ENCODE measurements at places on chromosomes 13 and 19.
A peak's percentile ranks its signal among the peaks of the same experiment; 100 is the strongest.

DNA sequence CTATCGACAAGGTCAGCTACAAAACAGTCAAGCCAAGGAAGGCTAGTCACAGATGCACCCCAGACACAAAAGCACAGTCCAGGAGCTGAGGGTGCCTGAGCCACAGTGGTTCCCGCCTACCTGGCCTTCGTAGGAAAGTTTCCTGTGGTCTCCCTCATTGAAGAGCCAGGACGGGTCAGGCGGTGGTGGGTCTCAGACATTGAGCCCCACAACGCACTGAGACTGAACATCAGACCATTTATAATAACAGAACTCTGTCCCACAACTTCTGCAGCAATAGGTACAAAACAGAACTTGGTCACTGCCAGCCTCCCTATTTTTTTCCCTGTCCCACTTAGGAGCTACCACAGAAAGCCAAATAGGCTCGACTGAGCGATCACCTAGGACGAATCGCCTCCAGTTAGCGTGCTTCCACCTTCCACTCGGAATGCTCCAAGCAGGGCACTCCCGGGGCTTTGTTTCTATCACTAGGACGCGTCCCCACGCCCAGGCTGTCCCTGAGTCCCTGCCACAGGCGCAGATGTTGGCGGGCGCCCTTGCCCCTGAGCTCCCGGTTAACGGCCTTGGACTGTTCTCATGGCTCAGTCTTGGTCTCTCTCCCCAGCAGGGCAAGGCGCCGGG lies 640 bp upstream of the ZNF544 start:
- DNase-seq = no peak

DNA sequence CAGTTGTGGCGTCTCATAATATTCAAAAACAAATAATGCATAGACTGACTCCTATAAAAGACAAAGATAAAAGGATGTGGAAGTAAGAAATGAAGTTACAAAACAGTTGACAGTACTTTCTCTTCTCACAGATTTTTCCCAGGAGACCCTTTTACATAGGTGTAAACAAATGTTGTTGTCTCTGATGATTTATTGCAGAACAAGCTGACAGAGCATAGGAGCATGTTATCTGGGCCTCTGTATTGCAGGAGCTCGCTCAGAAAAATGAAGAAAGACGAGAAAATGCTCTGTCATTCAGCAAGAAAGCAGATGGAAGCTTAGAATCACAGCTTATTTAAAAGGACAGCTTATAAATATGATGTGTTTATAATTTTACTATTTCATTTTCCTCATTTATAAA lies 353.6 kb upstream of the GPC6 start:
- no peak for DNase-seq

GRCh38 chr13:34469196-34469986 lies 472.7 kb upstream of the NBEA start:
- DNase-seq = peak; percentile 19

- no peak for DNase-seq
Measured at GRCh38 chr19:3897936-3898335, 17.5 kb downstream of the ATCAY start.

GRCh38 chr13:45219938-45220375 lies 19.1 kb upstream of the KCTD4 start:
- peak; percentile 73 for DNase-seq

GRCh38 chr19:15372470-15372869 lies 7.1 kb downstream of the AKAP8 start:
- no peak for DNase-seq

DNA sequence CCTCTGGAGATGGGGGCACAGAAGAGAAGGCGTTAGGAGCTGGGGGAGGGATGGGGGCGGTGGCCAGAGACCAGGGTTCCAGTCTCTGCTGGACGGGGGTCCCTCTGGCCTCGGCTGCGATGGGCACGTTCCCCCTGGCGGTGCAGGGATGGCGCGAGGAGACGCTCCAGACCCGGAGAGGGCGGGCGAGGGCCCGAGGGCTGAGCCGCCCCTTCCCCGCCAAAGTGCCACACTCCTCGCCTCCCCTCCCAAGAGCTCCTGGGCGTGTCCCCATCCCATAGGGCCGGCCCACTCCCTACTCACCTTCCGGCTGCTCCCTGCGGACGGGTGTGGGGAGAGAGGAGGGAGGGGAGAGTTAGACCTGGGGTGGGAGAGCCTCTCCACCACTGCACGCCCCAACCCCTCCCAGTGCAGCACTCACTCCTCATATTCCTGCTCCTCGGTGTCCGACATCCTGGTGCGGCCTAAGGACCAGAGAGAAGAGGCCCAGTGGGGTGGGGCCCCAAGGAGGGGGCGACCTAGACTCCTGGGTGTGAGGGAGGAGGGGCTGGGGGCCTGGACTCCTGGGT lies 2.2 kb downstream of the TNNT1 start:
- no peak for DNase-seq

DNA sequence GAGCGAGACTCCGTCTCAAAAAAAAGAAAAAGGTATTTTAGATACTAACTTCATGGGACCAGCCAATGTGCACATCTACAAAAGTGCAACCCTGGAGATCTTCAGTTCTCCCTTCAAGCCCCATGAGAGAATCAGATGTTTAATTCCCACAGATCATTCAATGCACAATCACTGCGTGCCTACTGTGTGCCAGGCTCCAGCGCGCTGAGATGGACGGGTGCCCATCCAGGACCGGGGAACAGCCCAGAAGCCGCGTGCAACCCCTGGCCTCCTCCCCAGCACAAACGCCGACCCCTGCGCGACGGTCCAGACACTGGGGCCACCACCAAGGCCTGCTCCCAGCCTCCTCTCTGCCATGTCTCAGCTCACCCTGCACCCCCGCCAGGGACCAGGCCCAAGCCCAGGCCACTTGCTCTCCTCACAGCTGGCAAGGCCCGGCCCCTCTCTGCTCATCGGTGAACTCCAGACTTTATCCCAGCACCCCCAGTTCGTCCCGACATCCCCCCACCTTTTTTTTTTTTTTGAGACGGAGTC lies 5.3 kb downstream of the BTBD2 start:
- DNase-seq = no peak

DNA sequence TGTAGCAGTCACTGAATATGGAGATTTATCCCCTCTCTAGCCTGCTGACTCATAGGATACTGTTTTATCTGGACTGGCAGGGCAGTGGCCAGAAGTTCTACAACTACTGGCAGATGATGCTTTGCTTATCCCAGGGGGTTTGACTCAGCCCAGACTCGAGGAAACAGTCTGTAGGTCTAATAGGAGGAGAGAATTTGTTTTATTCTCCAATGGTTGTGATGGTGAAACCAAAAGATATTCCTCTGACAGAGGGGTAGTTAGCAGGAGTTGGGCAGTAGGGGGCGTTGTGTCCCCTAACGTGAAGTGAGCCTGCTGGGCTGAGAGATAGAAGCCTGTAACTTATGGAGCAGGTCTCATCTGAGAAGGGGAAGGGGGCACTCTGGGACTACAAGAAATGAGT lies 74.9 kb downstream of the WTIP start:
- DNase-seq = no peak

- DNase-seq = no peak
Measured at GRCh38 chr13:26646603-26647002, 89.1 kb downstream of the WASF3 start.

DNA sequence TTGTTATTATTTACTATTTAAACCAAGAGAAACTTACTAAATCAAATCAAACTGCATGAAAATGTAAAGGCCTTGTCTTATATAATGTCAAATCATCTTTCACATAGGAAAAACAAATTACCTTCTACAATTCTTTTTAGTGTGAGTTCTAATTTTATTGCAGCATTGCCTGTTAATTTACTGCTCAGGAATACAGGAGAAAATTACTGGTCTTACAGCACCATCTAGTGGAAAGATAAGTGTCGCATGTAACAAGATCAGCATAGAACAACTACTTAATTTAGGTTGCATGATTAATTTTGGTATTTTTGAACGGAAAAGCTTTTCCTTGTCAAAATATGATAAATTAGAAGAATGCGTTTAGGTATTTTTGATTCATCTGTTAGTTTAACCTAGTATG lies 502.7 kb downstream of the UQCRFS1 start:
- DNase-seq = peak; percentile 81

DNA sequence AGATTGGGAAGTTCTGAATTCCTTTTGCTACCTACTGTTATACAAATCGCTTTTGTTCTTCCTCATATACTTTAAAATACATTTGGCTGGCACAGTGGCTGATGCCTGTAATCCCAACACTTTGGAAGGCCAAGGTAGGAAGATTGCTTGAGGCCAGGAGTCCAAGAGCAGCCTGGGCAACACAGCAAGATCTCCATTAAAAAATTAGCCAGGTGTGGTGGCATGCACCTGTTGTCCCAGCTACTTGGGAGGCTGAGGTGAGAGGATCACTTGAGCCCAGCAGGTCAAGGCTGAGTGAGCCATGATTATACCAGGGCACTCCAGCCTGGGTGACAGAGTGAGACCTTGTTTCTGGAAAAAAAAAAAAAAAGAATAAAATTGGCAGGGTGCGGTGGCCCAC lies 34.4 kb upstream of the CXCL17 start:
- no peak for DNase-seq

DNA sequence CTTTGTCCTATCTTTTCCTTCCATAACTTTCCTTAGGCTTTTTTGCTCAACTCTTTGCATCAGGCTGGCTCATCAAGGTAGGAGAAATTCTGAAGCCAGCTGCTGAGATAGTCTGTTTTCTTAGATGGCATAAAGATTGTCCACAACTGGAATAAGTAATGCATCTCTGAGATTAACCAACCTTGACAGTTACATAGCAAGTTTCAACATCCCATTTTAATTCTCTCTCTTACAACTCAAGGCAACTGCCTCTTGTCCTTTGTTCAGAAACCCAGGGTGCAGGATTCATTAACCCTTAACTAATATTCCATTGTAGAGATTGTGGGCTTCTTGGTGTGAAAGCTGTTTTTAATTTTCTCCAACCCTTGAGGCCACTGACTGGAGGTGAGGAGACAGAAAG lies 239.2 kb downstream of the LACC1 start:
- no peak for DNase-seq

GRCh38 chr13:29402166-29402636 lies 193.3 kb downstream of the SLC7A1 start:
- DNase-seq = no peak

DNA sequence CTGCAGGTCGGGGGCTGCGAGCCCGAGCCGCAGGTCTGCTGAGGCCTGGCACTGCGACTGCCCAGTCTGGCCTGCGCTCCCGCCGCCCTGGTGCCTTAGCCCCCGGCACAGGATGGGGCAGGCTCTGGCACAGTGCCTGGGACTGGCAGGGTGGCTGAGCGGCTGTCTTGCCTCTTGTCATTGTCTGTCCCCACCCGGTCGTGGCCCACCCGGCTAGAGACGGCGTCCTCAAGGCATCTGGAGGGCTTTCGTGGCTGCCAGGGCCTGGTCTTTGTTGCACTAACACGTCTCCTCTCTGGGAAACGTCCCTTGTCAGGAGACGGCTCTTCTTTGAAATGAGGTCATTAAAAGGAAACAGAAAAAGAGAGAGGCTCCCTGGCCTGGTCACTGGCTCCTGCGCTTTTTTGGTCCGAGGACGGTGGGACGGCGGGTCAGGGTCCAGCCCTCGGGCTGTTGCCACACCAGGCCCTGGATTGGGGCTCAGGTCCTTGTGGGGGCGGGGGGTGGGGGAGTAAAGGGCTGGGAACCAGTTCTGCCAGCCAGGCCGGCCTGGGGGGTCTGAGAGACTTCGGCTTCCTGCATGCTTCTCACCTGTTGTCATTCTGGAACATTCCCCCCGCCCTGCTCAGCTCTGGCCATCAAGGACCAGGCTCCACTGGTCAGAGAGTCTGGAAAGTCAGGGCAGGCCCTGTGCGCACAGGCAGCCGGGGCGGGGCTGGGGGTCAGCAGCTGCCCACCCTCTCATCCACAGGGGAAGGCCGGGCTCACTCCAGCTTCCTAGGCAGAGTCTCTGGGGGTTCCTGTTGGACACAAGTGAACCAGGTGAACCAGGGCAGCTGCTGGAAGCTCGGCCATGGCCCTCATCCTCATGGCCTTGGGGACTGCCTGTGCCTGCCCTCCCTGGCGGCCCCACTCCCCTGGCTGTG lies 6.2 kb upstream of the ZNF554 start:
- no peak for DNase-seq

DNA sequence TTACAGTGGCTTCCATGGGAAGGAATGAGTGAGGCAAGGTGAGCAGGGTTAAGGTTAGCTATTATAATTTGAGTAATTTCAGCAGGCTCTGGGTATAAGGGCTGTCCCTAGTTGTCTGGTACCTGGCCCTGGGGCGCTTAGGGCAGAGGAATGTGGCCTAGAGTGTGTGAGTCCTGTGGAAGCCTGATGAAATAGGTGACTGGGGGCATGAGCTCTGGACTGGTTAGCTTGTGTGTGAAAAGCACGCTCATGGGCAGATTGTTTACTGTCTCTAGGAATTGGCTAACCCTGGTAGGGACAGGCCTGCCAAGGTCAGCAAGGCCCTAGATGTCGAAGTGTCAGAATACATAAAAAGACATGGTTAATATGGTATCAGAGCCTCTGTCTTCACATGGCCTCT lies 42.5 kb downstream of the SPRYD7 start:
- no peak for DNase-seq

DNA sequence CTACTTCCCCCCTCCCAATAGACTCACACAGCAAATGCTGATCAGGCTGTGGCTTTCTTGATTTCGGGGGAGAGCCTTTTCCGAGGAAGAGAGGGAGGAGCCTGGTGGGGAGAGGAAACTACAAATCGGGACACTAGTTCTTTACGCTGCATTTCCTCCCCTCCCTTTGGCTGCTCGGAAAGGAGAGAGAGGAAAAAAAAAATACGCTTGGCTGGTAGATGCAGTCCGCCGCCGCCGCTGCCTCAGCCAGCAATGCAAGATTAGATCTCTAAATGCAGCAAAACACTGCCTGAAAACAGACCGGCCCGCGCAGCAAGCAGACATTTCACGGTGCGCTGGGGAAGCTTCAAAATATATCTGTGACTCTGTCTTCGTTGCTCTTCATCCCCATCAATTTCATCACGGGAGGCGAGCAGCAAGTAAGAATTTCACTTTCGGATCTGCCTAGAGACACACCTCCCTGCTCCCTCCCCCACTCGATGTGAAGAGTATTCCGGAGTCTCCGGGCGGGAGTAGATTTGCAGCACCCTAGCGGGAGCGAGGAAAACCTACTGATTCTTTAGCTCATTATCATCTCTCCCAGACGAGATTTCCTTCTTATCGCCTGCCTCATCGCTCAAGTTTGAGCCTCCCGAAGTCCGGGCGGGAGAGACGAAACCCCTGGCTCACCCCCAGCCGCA lies at the start of gene PCDH17:
PCDH17 (plus strand) TSS at position 149 of the 680 bp plus-strand sequence. CDS start 803 bp downstream, outside the sequence.
- DNase-seq = peak; percentile 71

GRCh38 chr13:98044301-98044700 lies 90.8 kb downstream of the IPO5 start:
- DNase-seq = no peak

GRCh38 chr13:36219883-36220282 lies 5.5 kb upstream of the SOHLH2 start:
- DNase-seq = no peak

GRCh38 chr13:39419068-39419467 lies 183.9 kb downstream of the LHFPL6 start:
- no peak for DNase-seq

- peak; percentile 76 for DNase-seq
Measured at GRCh38 chr13:40221460-40222201, 444.8 kb downstream of the FOXO1 start.

GRCh38 chr13:90919153-90919552 lies 428.3 kb upstream of the MIR17HG start:
- DNase-seq = peak; percentile 8
